HepG2 (cell line): ENCODE measurements at places on chromosomes 2 and 18.

- no peak for DNase-seq
Measured at GRCh38 chr2:65309699-65310098, 82.1 kb downstream of the ACTR2 start.

DNA sequence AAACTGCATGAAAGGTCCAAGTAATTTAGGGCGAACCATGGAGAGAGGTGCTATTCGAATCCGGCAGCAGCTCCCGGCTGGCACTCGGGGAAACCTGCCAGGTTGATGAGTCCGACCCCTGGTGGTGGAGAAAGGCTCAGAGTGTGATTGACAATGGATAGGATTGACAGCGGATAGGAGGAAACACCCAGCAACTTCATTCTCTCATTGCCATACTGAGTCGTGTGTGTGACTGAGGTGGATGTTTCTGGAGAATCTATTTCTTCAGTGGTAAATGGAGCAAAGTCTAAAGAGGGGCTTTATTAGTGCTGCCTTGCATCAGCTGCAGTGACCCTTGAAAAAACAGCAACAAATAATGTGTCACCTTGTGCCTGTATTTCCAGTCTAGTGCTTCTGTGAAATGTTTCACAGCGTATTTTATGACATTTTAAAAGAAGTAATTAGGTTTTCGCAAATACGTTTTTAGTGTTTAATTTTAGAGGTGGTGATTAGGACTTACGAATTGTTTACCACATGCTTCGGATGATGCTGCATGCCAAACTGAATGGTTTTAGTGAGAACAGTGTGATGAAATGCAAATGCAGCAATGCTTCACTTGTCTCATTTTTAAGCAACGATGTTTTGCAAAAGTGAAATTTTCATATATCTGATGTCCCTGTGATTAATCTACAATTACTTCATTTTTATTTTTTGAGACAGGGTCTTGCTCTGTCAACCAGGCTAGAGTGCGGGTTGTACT is 102.0 kb downstream of the DCDC2C start:
- peak; percentile 57 for DNase-seq

- no peak for DNase-seq
Measured at GRCh38 chr2:172456002-172456401, 28.6 kb downstream of the ITGA6 start.

- no peak for DNase-seq
Measured at GRCh38 chr2:121471532-121472469, 58.9 kb upstream of the RNU4ATAC start.

GRCh38 chr2:68837164-68837860 is 33.9 kb downstream of the BMP10 start:
- peak; percentile 55 for DNase-seq

- no peak for DNase-seq
Measured at GRCh38 chr2:197356136-197356535, 45.6 kb upstream of the ANKRD44 start.

- DNase-seq = no peak
Measured at GRCh38 chr2:159501743-159502142, 114.6 kb downstream of the BAZ2B start.

GRCh38 chr2:224753743-224754540 is 37.8 kb upstream of the CCDC195 start:
- DNase-seq = no peak

- no peak for DNase-seq
Measured at GRCh38 chr2:239116456-239117246, 268.8 kb downstream of the TWIST2 start.

- DNase-seq = no peak
Measured at GRCh38 chr2:196383799-196384198, 212.4 kb upstream of the STK17B start.

DNA sequence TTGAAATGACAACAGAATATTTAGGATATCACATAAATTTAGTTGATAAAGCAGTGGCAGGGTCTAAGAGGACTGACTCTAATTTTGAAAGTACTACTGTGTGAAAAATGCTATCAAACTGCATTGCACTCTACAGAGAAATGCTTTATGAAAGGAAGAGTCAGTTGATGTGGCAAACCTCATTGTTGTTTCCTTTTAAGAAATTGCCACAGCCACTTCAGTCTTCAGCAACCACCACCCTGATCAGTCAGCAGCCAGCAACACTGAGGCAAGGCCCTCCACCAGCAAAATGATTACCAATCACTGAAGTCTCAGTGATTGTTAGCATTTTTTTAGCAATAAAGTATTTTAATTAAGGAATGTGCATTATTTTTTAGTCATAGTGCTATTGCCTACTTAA is 488.7 kb upstream of the SLC39A10 start:
- DNase-seq = no peak

DNA sequence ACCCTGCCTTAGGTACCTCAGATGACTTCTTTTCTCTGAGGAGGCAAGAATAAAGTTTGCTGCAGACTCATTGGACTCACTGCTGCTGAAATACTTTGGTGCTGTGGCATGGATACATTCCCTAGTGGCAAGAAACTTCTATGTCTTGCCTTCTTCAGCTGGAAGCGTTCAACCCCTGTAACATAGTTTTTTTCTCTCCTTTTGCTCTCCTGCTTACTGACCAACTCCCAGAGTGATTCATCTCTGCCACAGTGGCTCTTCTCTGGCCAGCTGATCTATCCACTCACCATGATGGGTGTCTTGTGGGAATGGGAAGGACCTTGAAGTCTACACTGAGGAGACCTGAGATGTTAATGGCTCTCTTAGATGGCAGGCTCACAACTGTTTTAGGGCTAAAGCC is 309.3 kb upstream of the LRRTM4 start:
- DNase-seq = no peak

DNA sequence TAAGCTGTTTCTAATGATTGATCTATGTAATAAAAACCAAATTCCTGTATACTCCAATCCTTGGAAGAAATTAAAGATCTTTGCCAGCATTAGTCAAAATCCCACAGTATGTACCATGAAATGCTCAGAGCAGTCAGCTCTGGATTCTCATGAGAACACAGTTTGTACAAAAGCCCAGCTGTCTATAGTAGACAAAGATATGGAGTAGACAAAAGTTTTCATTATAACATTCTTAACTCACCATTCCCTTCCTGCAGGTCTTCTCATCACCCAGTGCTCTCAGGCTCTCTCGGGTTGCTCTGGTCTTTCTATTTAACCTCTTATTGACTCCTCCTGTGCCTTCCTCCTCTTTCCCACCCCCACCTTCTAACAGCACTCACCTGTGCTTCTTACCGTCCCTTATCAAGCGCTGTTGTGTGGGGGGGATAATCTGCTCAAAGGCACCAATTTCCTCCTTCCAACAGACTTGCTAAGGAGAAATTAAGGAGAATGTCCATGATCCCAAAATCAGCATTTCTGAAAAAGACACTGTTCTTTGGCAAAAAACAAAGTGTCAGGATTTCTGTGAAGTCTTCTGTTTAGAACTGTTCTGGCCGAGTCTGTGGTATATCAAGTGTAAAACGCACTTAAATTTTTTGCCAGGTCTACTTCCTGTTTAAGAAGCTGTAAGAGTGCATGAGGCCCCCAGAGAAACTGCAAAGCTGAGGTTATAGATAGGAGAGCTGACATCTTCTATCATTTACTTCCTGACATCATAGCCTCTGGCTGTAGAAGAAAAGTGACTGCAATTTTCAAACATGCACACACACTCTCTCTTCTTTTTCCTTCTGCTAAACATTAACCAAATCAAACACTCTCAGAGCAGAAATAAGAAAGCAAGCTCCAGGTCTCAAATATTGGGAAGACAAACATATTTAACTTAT is 144.1 kb downstream of the EVA1A start:
- no peak for DNase-seq

DNA sequence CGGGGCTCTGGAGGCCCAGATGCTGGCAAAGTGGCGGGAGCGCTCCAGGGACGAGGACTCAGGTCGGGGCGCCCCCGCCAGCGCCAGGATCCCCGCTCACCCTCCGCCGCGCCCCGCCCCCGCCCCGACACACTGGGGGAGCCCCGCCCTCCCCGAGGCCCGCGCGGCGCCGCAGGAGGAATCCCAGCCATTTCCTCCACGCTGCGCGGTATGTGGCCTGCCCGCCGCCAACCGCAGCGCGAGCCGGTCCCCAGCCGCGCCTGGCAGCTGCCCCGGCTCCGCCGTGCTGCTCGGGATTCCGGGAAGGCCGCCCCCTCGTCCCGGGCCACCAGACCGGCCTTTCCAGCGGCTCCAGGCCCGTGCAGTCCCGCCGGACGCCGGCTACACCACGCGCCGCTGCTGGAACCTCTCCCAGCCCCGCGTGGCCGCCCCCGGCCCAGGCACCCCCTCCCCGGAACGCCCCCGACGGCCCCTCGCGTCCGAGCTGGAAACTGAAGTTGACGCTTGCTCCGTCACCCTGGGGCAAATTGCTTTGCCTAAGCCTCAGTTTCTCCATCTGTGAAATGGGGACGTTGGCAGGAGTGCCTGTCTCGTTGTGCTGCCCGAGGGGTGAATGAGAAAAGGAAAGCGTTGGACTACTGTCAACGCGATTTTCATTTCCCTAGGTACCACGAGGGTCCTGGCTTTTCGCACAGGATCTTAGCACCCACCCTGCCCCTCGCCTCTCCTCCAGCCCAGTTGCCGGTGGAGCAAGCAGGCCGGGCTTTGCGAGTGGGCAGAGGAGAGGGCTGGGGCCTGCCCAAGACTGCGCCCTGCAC is 53.6 kb downstream of the PKDCC start:
- no peak for DNase-seq

DNA sequence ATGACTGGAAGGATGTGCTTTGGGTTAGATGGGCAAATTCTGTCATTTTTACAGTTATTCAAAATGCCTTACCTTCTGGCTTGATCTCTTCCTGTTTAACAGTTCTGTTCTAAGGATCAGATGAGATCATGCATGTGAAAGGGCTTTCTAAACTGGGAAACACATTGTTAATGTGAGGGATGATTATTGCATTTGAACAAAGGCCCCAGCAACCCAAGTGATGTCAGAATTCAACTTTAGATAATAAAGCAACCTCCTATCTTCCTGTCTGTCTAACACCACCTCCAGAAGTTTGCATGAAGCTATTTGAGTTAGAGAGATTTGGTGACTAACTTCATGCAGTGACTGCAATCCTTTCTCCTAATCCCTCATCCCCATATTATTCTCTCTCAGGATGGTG is 77.8 kb upstream of the B3GNT2 start:
- no peak for DNase-seq

GRCh38 chr2:190052307-190052706 is 10.2 kb downstream of the MSTN start:
- DNase-seq = no peak

DNA sequence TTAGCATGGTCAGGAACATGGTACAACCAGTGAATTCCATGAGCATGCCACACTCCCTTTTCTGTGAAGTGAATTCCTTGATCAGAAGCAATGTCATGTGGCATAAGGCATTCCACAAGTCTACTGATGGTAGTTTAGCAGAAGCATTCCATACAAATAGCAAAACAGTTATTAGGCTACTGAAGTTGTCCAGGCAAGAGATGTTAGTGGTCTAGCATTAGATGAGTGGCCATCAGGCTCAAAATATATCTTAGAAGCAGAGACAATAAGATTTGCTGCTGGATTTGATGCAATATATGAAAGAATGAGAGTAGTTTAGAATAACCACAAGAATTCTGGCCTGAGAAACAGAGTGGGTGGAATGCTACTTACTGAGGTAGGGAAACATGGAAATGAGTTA is 355.3 kb upstream of the NRXN1 start:
- DNase-seq = no peak

DNA sequence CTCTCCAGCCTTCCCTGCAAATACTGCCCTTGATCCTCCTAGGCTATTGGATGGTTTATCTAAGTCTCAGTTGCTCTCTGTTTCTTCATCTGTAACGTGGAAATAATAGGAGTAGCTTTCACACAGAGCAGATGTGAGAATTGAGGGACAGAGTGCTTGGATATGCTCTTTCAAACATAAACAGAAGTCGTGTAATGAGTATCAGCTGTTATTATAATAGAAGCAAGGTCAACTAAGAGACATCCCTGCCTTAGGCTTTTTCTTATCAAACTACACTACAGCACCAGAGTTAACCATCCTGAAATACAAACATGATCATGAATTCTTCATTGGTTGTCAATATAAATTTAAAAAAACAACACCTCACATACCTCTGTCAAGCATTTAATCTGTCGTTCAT is 138.2 kb downstream of the DOK6 start:
- DNase-seq = no peak

DNA sequence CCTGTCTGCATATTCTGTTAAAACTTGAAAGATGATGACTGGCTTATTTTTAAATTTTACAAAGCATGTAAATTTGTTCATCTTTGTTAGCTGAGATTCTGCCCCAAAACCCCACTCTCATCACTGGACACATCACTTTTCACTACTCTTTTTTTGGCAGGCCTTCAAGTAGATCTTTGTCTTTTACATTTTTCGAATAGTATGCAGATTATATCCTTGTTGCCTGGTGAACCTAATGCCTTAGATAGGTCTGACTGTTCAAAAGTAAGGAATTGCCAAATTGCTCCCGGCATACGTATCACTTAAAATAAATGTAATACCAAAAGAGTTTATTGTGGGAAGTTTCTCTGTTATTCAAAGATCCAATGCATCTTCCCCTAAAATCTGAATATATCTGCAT is 303.3 kb downstream of the XIRP2 start:
- DNase-seq = no peak

GRCh38 chr2:144468823-144469595 is 50.9 kb downstream of the ZEB2 start:
- DNase-seq = no peak

- no peak for DNase-seq
Measured at GRCh38 chr2:156349605-156350004, 17.1 kb upstream of the NR4A2 start.

- DNase-seq = peak; percentile 56
Measured at GRCh38 chr2:54416166-54416813, 39.8 kb upstream of the SPTBN1 start.

DNA sequence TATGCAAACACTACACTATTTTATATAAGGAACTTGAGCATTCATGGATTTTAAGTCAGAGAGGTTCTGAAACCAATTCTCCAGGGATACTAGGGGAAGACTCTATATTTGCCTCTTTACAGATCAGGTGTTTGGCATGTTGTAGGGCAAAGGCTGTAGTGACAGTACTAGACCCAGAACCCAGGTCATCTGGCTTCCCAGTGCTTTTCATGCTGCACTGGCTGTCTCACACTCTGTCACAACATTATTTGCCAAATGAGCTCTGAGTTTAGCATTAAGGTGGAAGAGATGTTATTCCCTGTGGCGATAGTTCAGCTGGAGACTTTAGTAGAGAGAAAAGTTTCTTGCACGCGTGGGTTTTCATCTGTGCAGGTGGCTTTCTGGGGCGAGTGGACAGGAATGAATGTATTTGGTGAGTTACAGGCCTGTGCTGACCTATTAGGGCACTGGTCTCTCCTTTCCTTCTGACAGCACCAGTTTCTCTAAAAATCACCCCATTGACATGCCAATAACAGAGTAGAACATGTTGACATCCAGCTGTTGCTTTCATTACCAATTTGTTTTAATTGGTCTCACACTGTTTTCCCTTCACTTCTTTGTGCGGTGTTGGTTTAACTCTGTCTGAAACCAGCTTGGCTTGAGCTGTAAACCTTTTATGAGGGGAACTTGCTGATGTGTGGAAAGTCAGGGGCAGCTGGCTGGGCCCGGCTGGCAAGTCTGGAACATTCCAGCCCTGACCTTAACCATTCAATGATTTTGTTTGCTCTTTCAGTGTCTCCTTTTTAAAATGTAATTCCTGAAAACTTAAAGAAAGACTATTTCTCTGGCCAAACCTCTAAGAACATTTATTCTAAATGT is 643.0 kb upstream of the FAM98A start:
- DNase-seq = no peak
